ENCODE measurements at places on chromosomes 3 and 15.

DNA sequence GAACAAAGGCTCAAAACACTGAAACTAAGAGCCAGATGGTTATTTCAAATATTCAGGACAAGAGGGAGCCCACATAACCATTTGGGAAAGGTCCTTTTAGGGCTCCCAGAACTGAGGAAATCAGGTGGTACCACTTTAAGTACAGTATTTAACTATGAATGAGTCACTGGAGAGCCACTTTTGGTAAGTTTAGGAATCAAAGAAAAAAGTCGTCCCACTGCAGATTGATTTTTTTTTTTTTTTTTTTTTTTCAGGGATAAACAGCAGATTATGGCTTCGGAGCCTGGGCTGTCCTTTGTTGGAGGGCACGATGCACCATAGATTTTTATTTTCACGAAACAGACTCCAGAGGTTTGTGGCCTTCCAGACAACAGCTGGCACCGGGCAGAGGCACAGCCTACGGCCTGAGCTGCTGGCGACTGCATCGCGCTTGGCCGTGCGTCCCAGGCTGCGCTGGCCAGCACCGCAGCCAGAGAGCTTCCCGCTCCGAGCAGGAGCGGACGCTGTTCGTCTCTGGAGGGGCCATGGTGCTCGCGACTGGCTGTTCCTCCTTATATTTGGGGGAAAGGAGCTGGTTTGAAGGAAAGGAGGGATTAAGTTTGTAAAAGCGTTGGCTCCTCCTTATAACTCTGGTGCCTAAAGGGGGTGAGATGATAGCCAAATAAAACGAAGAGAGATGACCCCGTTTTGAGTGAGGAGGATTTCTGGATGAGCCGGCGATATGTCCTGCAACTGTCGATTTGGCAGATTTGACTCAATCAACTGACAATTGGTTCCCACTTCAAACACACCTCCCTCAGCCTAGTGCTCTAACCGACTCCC is 152.9 kb upstream of the GOLIM4 start:
- no peak for DNase-seq

DNA sequence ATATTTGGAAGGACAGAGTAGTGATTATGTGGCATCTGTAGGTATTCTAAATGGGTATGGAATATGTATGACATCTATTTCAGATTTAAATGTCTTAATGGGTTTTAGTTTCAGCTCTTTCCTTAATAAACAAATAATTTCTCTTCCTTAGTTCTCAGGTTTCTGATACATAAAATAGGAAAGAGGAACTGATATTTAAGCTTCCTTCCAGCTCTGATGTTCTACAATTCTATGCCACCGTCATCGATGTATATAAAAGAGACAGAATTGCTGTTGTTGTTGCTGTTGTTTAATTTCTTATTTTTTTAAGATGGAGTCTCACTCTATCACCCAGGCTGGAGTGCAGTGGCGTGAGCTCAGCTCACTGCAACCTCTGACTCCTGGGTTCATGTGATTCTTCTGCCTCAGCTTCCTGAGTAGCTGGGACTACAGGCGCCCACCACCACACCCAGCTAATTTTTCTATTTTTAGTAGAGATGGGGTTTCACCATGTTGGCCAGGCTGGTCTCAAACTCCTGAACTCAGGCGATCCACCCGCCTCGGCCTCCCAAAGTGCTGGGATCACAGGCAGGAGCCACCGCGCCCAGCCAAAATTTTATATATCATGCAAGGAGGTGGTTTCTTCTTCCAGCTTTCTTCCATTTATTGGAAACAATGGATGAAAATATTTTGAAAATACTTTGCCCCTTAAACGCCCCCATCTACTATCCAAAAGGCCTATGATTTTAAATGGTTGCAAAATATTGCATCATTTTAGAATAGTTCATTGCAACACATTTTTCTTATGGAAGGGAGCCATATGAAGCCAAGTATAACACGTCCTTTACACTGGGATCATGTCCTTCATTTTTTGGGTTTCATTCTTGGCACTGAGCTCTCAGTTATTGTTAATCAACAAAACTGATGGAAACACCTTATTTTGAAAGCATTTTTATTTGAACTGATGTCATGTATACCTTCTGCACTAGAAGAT is 13.9 kb upstream of the C15orf61 start:
- DNase-seq, result no peak

DNA sequence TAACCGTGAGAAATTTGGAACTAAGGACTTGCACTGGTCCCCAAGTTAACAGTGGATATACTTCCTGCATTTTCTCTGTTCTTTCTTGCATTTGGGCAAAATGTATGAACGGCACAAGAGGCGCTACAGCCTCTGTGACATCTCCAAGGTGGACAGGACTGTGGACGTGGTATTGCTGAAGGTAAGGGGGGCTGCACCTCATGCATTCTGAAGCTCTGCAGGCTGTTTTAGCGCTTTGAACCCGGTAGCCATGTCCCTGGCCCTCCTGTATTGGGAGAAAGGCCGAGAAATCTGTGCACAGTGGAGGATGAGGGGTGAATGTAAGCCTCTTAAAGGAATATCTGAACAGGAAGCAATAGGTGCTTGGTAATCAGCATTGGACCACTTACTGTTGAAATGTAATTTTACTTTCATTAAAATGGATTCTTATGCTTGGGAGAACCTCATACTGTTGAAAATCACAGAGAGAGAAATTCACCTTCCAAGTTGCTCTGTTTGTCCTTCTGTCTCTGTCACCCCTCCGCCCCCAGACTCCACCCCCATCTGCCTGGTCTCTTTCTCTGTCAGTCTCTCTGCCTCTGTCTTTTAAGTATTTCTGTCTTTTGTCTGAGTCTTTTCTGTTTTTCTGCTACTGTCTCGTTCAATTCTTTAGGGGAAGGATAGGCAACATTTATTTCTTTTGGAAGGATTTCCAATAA is 174.6 kb downstream of the KLHL25 start:
- DNase-seq, result peak; percentile 10

DNA sequence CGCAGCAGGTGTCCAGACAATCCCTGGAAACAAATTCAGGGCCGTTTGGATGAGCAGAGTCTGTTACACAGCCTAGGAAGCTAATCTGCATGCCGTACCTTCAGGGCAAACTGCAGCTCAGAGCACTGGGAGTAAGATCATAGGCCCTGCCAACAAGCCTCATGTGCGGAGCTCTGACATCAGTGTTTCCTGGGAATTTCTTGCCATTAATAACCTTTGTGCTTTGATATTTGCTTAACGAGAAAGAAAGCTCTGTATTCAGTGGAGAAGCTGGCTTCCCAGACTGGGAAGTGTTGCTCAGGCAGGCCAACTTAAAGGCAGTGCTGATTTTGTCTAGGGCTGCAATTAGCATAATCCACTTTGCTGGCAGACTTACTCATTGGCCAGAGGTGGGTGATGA is 116.1 kb upstream of the KLHL25 start:
- no peak for DNase-seq

GRCh38 chr3:100912571-100912970 is 80.7 kb downstream of the ABI3BP start:
- DNase-seq, result no peak

- no peak for DNase-seq
Observed at GRCh38 chr3:11400213-11400612, 128.0 kb downstream of the ATG7 start.

- no peak for DNase-seq
Observed at GRCh38 chr3:152395764-152396163, 127.0 kb downstream of the MBNL1 start.

- no peak for DNase-seq
Observed at GRCh38 chr3:194128202-194128918, 7.6 kb upstream of the HES1 start.

DNA sequence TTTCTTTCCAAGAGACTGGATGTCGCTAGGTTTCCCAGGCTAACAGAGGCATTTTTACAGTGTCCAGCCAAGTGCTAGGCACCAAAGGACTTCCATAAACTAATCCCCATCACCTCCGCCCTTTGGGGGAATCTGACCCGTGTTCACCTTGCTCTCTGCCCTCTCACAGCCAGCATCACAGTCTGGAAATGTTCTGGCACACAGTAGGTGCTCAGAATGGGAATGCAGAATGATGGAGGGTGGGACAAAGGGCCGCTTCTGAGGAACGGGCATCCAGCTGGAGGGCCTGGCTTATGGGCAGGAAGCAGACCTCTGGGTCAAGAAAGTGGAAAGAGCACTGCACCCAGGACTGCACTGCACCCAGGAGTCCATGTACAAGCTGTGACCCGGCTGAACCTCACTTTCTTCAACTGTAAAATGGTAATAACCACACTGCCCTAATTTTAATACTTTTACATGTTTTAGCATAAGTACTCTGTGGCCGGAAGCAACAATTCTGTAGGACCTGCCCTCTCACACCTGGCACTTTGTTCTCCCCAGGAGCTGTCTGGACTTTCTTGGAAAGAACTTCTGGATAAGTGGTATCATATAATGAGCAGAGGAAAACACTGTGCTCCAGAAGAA is 901 bp upstream of the NMB start:
- DNase-seq, result no peak

DNA sequence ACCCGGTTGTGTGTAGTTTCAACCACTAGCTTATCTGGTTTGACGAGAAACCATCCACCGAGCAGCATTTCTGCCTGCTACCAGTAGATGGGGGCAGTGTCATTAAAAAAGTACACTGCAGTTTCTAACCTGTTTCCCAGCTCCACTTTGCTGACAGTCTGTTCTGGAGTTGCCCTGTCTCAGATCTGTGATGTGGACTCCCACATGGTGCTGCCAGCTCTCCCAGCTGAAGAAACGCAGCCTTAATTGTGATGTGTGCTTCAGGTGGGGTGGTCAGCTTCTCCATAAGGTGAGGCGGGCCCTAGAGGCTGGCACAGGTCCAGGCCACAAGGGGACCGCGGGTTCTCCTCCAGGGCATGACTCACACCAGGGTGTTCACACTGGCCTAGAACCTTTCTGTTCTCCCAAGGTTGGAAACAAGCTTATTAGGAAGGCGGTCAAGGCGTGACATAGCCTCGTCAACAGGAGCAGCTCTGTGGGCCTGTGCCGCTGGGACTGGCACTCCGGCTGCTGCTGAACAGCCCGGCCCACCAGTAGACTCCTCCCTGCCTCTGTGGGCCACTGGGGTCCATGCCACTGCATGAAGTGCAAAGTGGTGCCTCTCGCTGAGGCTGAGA is 2.9 kb upstream of the FAM43A start:
- peak; percentile 60 for DNase-seq

GRCh38 chr3:89303701-89304100 is 196.3 kb downstream of the EPHA3 start:
- no peak for DNase-seq

GRCh38 chr15:90126596-90127435 is 24.5 kb upstream of the IDH2 start:
- DNase-seq, result no peak

DNA sequence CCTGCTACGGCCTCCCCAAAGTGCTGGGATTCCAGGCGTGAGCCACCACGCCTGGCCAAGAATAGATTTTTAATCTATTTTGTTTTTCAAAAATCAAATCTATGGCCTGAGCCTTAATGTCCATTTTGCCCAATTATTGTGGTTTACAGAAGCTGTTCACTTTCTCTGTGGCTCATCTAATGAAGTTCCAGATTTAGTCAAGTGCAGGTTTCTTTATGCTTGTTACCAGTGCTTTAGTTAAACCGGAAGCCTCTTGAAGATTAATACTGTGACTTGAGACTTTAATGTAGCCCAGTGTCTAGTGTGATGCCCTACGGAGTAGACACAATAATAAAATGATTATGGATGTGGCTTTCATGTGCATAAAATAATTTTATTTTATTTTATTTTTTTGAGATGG is 16.5 kb upstream of the EDEM1 start:
- no peak for DNase-seq

GRCh38 chr3:42010530-42010929 is 48.6 kb upstream of the ULK4 start:
- DNase-seq, result no peak

GRCh38 chr3:152269831-152270734 is 1.4 kb downstream of the MBNL1 start:
- DNase-seq, result peak; percentile 27

DNA sequence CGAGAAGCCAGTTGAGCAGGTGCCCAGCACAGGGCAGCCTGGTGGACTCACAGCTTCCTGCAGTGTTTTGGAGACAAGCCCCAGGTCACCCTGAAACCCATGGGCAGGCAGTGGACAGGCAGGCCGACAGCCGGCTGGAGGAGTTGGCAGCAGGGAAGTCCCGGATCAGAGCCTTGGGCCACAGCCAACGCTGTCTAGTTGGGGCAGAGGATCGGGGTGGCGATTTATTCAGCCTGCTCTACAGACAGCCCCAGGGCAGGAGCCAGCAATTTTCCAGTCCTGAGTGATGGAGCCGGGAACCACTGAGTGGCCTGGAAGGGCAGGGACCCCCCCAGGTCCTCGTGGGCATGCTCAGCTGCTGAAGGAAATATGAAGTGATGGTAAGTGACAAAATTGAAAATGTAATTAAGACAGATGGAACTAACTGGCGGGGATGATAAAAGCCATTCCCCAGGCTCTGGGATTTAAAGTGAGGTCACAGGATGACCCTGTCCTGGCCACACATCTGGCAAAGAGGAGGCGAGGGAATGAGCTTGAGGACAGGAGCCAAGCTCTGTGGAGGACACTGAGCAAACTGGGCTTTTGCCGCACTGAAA is 34.4 kb upstream of the TBC1D21 start:
- no peak for DNase-seq

- DNase-seq, result no peak
Observed at GRCh38 chr15:79617071-79617470, 184.9 kb downstream of the MINAR1 start.

GRCh38 chr3:117080872-117081271 is 371.3 kb downstream of the TUSC7 start:
- DNase-seq, result no peak

- no peak for DNase-seq
Observed at GRCh38 chr3:180180795-180181194, 144.1 kb upstream of the PEX5L start.

- no peak for DNase-seq
Observed at GRCh38 chr3:102761766-102762165, 327.0 kb downstream of the ZPLD1 start.

DNA sequence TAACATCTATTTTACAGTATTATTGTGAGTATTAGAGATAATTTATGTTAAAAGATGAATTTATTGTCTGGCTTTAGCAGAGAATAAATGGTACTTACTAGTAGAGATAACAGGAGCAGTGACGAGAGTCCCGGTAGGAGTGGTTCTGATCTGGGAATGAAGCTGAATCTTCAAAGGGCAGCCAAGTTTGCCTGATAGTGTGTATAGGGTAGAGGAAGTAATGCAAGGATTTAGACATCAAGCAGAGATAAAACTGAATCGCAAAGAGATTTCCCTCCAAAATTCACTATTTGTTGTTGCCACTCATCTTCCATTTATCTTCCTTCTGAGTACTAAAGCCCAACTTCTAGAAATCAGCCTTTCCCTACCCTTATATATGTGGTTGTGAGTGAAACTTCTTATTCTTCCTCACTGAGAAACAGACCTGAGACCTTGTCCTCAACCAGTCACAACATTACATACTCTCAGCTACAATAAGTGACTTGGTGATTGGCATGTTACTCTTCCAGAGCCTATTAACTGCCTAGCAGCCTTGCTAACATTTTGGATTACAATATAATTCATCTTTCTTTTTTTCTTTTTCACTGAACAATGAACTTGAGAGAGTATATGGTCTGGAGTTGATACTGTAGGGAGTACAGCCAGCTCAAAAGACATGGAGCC is 692.7 kb upstream of the ZNF385D start:
- no peak for DNase-seq
